Lung microvascular endothelial cell (primary cell): ENCODE measurements at places on chromosomes 16 and 17.

DNA sequence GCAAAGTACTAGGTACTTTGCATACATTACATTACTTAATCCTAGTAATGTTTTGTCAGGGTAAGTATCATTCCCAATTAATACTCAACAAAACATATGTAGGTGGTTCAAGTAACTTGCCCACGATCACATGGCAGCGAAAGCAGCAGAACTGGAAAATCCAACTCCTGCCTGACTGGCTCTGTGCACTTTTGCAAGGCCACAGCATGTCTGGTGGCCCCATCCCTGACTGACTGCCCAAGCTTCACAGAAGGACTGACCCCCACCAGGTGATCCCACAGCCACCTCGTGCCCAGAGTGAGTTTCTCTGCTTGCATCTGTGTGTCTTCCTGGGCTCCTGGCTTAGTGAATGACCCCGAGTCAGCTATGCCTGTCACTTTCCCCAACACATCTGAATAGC, 11.4 kb downstream of the CNP start:
- no peak for DNase-seq

- no peak for DNase-seq
Observed at GRCh38 chr16:3036726-3037315, at the start of gene BICDL2. TSS of gene BICDL2 (minus strand) at chr16:3036944. CDS start at chr16:3035496, 1,448 bp downstream.

- no peak for DNase-seq
Observed at GRCh38 chr16:50699326-50700159, 6.1 kb downstream of the NOD2 start.

DNA sequence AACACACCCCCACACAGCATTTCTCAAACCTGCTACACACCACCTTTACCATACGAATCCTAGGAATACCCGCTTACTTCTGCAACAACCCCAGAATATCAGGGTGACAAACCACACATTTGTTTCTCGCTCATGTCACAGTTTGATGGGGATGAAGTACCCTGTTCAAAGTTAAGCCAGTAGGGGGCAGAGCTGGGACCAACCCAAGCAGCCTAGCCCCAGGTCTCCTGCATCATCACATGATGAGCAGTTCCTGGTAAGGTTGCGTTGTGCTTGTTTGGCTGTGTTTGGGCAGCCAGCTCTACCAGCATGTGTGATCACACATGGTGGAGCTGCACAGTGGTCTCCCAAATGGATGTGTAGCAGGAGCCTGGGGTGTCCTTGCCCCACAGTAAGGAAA, 103.6 kb upstream of the C16orf82 start:
- no peak for DNase-seq

DNA sequence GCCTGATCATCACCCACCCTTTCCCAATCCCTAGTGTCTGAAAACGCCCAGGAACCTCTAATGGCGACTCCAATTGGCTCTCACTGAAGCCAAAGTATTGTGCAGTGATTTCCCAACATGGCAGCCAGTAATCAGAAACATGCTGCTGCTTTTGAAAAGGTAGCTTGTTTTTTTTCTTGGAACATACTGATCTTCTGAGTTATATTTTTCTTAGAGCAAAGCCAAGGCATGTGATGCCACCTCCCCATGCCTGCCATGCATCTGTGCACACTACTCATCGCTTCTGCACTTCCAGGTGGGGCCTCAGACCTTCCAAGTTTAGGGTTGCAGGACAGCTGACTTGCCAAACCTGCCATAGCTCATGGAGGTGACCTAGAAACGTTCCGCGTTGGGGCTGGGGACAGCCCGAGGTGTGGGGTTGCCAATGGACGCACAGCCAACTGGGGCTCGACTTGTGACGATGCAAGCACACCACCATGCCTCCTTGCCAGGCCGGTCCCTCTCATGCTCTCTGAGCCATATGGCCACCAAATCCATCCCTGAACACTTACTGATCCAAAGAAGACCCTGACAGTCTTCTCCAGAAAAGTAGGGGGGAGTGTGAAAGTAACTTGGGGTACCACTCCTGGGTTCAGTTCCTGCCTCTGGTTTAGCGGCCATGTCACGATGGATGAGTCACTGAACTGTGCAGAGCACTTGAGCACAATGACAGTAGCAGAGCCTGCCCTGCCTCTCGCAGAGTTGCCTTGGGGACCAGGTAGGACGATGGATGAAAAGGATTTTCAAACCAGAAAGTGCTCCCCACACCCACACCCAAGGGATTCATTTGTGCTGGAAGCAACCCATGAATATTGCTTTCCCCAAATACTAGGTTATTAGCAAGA, 155.7 kb downstream of the CCDC182 start:
- no peak for DNase-seq

DNA sequence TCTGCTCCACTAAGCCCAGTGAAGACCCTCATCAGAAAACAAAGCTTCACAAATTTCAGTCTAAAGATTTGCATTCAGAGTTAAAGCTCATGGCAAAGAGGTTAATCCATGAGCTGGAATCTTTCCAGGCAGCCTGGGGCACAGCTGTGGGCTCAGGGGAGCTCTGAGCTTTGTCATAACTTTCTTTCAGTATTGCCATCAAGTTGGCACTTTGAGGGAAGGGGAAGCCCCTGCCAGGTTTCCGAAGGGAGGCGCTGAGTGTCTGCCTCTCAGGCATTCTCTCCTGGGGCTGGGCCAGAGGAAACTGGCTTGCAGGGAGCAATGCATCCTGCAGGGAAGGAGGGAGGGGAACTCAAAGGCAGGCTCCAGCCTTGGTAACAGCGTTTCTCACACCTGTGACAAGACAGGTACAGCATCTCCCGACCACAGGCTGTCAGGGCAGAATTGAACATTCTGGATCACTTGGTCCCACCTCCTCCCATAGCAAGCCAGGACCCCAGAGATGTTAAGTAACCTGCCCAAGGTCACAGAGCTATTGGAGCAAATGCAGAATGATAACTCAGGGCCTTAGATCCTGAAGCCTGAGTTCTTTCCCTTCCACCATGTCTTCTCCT, 3.9 kb downstream of the LPO start:
- DNase-seq = no peak

- no peak for DNase-seq
Observed at GRCh38 chr16:27474041-27474440, 72.1 kb downstream of the IL21R start.

- no peak for DNase-seq
Observed at GRCh38 chr16:17461951-17462729, 8.6 kb downstream of the XYLT1 start.

DNA sequence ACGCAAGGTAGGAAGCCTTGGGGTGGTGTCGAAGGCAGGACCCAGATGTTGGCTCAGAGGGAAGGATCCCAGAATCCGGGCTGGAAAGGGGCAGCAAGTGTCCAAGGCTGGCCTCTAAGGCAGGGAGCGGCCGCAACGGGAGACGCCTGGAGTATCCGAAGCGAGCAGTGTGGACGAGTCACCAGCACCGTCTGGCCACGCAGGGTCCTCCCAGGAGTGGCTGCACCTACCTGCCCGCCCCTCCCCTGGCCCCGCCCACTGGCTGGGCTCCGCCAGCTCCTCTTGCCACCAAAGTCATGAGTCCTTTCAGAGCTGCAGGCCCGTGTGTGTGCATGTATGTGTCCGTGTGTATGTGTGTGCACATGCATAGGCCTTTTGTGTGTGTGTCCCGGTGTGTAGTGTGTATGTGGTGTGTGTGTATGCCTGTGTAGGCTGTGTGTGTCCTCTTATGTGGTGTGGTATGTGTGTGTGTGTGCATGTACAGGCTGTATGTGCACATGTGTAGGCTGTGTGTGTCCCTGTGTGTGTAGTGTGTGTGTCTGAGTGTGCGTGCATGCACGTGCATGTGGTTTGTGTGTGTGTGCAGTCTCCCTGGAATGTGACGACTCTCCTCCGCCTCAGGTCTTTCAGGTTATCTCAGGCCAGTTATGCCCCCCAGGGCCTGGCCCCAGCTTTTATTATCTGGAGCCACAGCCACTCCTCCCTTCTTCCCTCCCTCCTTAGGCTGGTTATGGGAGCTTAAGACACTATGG, at the start of gene PRSS8:
Gene PRSS8 (minus strand): TSS at position 193 of the 752 bp plus-strand sequence. CDS start 229 bp downstream, outside the sequence.
- DNase-seq = no peak

- no peak for DNase-seq
Observed at GRCh38 chr17:34117811-34118210, 137.3 kb upstream of the CCL2 start.

GRCh38 chr16:14232106-14232864, 161.2 kb downstream of the MRTFB start:
- no peak for DNase-seq

GRCh38 chr16:84893849-84894599, 74.2 kb downstream of the CRISPLD2 start:
- no peak for DNase-seq

DNA sequence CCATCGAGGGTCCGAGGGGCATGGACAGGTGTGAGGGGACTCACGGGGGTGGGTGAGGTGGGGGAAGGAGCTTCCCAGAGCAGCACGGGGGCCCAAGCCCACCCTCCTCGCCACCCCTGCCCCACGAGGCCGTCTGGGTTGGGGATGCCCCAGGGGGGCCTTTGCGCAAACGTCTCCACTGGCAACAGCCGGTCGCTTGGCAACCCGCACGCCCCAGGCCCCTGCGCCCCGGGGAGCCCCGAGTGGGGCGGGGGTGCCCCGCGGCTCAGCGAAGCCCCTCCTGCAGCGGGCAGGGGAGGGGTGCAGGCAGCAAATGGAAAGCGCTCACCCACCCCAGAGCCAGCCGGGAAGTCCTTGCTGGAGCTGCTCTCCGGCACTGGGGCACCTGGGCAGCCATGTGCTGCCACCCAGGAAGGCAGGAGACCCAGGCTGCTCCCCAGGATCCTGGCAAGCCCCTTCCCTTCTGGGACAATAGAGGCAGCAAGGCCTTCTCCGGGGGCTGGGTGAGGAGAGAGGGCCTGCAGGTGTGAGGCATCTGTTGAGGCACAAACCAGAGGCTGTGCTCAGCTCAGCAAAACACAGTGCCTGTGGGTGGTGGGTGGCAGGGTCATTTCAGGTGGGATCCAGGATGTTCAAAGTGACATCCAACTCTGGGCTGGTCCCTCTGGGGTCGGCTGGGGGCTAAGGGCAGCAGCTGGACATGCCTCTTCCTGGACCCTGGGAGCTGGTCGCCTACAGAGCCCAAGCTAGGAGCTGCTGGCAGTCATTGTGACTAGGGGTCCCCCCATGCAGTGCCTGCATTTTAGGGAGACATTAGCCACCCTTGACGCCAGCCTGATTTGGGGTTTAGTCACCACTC, 80.9 kb upstream of the CBX4 start:
- DNase-seq = no peak

GRCh38 chr17:76701471-76701967, 9.2 kb downstream of the MXRA7 start:
- no peak for DNase-seq

DNA sequence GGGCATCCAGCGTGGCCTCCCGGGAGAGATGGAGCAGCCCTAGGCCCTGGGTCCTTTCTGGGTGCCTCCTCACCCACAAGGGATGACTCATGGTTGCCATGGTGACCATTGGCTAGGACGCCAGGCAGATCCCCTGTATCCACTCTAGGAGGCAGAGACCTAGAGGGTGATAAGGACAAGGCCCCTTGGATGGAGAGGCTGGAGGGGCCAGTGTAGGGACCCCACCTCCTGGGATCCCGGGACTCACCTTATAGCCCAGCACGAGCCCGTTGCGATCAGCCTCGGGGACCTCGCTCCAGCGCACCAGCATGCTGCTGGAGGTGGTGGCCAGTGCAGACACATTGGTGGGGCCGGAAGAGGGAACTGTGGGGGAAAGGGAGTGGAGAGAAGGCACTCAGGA, 82.2 kb upstream of the CDC42EP4 start:
- no peak for DNase-seq

- peak; percentile 76 for DNase-seq
Observed at GRCh38 chr17:19766421-19767270, 18.5 kb upstream of the ALDH3A1 start.

DNA sequence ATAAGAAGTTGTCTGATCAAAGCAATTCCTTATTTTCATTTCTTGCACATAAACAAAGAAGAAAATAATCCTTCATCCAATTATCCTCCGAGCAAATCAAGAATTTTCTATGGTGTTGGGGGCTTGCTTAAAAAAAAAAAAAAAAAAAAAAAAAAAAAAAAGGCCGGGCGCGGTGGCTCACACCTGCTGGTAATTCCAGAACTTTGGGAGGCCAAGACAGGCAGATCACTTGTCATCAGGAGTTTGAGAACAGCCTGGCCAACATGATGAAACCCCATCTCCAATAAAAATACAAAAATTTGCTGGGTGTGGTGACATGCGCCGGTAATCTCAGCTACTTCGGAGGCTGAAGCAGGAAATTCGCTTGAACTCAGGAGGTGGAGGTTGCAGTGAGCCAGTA, 19.3 kb downstream of the CNP start:
- DNase-seq = no peak

- DNase-seq = no peak
Observed at GRCh38 chr16:83928341-83929055, 24.5 kb upstream of the OSGIN1 start.

DNA sequence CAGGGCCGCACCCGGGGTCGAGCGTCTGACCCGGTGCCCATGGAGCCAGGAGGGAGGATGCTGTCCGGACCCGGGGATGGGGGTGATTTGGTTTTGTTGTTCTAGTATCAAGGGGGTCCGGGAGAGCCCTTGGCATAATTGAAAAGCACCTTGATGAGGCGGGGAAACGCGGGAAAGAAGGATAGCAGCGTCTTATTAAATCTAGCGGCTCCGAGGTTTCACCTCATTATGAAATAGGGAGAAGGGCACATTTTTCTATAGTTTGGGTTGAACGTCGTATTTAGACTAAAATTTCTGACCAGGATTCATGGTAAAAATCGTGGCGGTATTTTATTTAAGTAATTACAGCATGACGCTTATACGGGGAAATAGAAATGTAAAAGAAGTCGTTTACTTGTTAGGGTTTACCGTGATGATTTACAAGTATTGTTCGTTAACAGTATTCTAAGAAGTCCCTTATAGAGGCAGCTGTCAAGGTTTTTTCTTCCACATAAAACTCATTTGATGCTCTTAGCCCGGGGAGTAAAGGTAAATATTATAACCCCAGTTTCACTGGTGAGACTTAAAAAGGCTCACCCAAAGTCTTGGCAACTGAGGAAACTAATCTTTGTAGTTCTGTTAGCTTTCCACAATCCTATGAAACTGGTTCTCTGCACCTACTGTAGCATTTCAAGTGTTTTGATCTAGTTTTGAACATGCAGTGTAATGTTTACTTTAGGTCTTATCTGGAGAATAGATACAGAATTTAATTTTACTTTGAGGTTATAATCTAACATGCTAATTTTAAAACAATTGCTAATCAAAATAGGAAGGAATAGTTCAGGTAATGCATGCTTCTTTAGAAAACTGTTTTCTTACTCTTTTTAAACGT, 756 bp downstream of the LUC7L3 start:
- no peak for DNase-seq

- no peak for DNase-seq
Observed at GRCh38 chr17:21034340-21035235, 8.2 kb downstream of the USP22 start.
